NK-92 treated with Interleukin-12 subunit alpha and Interleukin-12 subunit beta, amount 100 ng/mL, for 24 hours (cell line): ENCODE measurements at places on chromosomes 2 and 18.
A peak's percentile ranks its signal among the peaks of the same experiment; 100 is the strongest.

GRCh38 chr2:96316999-96317398, 8.1 kb upstream of the ITPRIPL1 start:
- no peak for DNase-seq

DNA sequence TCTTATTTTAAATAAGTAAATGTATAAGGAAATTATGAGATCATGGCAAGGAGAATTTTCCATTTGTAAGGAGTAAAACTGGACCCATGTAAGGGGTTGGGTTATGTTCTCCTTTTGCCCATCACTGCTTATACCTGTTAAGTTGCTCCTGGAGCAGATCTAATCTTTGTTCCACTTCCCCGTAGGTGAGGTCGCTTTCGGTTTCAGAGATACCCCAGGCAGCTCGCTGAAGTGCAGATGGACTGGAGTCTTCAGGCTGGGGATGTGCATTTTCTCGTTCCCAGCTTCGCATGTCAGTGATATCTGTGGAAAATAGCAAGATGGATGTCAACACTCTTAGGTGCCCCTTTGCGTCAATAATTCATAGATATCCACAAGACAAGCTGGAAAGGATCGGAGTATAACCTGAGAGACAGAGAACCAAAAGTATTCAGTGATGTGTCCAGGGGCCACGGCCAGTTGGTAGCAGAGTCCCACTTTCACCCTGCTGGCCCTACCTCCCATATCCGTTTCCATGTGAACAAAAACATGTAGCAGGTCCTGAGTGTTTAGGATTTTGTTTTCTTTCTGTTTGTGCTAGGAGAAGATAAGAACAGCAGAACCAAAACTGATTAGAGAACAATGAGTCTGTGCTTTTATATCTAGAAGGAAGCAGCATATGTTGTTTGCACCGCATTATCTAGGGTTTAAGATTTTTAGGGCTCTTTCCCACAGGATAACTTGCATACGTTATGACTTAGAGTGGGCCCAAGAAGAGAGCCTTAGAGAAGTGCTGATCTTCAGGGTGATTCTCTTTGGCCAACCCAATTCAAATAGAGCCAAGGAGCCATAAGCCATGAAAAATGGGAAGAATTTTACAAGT, 36.0 kb downstream of the GCA start:
- no peak for DNase-seq

DNA sequence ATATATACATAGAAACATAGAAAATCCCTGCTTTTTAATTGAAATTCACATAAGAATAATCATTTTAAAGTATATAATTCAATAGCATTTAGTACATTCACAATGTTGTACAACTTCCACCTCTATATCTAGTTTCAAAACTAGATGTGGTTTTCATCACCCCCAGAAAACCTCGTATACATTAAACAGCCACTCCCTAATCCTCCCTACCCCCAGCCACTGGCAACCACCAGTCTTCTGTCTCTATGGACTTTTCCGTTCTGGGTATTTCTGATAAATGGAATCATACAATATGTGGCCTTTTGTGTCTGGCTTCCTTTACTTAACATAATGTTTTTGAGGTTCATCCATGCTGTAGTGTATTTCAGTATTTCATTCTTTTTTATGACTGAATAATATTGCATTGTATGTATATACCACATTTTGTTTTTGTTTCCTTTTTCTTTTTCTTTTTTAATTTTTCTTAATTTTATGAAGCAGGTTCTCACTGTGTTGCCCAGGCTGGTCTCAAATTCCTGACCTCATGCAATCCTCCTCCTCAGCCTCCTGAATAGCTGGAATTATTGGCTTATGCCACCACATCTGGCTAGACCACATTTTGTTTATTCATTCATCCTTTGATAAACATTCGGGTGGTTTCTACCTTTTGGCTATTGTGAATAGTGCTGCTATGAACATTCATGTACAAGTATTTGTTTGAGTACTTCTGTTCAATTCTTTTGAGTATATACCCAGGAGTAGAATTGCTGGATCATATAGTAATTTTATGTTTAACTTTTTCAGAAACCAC, 50.6 kb upstream of the RNF152 start:
- DNase-seq = no peak

- peak; percentile 45 for DNase-seq
Measured at GRCh38 chr2:71545572-71546274, 92.4 kb downstream of the DYSF start.

GRCh38 chr2:173118395-173118794, 42.7 kb downstream of the MAP3K20 start:
- no peak for DNase-seq
